ENCODE measurements at places on chromosomes 13 and 19.

DNA sequence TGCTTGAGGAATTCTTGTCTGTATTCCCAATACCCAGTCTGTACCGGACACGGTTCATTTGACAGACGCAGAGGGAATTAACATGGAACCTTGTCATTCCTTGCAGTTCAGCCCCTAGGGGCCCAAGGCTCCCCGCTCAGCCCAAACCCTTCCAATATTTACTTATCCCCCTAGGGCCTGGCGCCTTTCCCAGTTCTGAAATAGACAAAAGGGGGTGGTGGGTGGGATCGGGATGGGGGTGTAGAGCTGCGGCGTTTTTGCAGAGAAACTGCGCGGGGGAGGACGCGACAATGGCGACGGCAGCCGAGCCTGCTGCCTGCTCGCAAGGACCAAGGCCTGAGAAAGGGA lies 583 bp downstream of the AKAP8L start:
- H3K36me3 ChIP-seq, result peaks cover 4% of the 10 kb centered on the region
- no peaks in the 10 kb centered on the region for H3K27me3 ChIP-seq
- H3K4me1 ChIP-seq, result peaks cover 26% of the 10 kb centered on the region
- DNase-seq, result no peak
- peak overlapping the region; percentile 95 for H3K27ac ChIP-seq

DNA sequence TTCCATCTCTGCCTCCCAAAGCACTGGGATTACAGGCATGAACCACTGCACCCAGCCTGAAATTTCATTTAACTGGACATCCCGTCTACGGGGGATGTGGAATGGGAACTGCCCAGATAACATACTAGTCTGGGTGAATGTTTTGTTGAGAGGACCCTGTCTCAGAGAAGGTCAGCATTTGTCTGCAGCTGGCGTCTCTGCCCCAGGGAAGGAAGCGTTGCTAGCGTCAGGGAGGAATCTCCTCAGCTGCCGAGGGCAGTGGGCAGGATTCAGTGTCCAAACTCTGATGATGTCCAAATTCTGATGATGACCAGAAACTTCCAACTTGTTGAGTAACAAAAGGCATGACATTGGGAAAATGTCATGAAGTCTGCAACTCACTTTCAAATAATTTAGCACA lies 3.1 kb downstream of the NXNL1 start:
- H3K36me3 ChIP-seq, result no peaks in the 10 kb centered on the region
- no peak overlapping the region for H3K27ac ChIP-seq
- peaks cover 46% of the 10 kb centered on the region for H3K27me3 ChIP-seq
- no peak for DNase-seq
- H3K4me1 ChIP-seq, result no peaks in the 10 kb centered on the region

DNA sequence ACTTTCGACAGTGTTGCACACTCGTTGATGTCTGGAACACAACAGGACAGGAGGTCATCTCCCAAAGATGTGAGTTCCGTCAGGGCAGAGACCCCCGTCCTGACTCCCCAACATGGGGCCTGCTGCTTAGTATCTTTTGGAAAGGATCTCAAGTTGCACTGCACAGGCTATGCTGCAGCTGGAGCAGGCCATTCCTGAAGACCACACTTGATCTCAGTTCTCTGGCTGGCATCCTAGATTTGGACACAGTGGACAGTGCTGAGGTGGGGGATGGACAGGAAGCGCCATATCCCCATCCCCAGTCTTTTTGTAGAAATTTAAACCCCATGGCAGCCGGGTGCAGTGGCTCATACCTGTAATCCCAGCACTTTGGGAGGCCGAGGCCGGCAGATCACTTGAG lies 5.9 kb downstream of the ADGRE2 start:
- H3K27me3 ChIP-seq, result peaks cover 23% of the 10 kb centered on the region
- no peak overlapping the region for H3K27ac ChIP-seq
- H3K4me1 ChIP-seq, result no peaks in the 10 kb centered on the region
- no peaks in the 10 kb centered on the region for H3K36me3 ChIP-seq
- DNase-seq, result no peak
- no peak overlapping the region for H3K4me3 ChIP-seq

DNA sequence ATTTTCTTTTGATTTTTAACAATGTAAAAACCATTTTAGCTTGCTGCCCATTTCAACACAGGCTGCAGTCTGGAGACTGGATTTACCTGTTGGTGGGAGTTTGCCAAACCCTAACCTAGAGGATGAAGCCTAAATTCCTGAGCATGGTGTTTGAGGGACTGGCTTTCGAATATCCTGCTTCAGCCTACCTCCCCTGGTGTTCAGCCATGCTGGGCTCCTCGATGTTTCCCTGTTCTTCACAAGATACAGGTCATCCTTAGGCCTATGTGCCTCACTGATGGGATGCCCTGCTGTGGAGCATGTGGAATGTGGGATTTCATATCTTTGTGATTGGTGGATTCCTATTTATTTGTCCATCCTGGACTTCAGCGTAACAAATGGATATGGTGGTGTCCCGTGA lies 20.4 kb upstream of the ERCC5 start:
- no peak overlapping the region for H3K4me3 ChIP-seq
- H3K27ac ChIP-seq, result no peak overlapping the region
- H3K4me1 ChIP-seq, result no peaks in the 10 kb centered on the region
- peaks cover 33% of the 10 kb centered on the region for H3K36me3 ChIP-seq

GRCh38 chr13:61247149-61247936 lies 168.3 kb downstream of the PCDH20 start:
- no peaks in the 10 kb centered on the region for H3K36me3 ChIP-seq
- no peak overlapping the region for H3K4me3 ChIP-seq
- no peak overlapping the region for H3K27ac ChIP-seq
- no peaks in the 10 kb centered on the region for H3K4me1 ChIP-seq

DNA sequence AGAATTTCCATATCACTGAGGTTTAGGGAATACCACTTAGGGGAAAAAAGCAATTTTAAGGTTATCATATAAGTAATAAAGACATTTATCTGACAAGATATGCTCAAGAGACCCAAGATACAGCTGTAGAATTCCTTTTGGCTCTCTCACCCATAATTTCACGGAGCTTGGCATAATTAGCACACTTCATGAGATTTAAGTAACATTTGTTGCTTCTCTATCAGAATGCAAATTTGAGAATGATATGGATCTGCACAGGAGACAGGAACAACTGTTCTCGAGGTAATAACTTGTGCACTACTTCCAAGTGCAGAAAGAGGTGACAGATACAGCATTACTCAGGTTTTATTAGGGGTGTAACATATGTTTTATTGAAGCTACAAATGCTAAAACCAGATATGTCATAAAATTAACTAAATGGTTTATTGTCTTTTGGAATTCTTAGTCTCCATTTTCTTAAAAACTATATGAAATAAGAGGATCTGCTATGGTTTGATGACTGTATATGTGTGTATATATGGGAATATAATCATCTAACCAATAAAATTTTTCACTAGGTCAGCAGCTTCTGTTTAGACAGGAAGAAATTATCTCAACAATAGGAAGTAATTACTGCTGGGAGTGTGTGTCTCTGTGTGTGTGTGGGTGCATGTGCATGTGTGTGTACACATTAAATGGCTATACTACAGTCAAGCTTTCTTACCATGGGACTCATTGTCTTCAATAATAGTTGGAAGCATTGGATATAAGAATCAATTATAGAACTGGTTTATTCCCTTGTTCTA lies 401.3 kb downstream of the PCDH17 start:
- no peaks in the 10 kb centered on the region for H3K27me3 ChIP-seq
- no peak overlapping the region for H3K4me3 ChIP-seq
- DNase-seq, result no peak
- H3K36me3 ChIP-seq, result no peaks in the 10 kb centered on the region
- H3K27ac ChIP-seq, result no peak overlapping the region

- H3K27ac ChIP-seq, result no peak overlapping the region
- no peaks in the 10 kb centered on the region for H3K27me3 ChIP-seq
- H3K36me3 ChIP-seq, result no peaks in the 10 kb centered on the region
- H3K4me3 ChIP-seq, result no peak overlapping the region
- DNase-seq, result no peak
Observed at GRCh38 chr19:6088602-6089049, 21.7 kb downstream of the RFX2 start.

DNA sequence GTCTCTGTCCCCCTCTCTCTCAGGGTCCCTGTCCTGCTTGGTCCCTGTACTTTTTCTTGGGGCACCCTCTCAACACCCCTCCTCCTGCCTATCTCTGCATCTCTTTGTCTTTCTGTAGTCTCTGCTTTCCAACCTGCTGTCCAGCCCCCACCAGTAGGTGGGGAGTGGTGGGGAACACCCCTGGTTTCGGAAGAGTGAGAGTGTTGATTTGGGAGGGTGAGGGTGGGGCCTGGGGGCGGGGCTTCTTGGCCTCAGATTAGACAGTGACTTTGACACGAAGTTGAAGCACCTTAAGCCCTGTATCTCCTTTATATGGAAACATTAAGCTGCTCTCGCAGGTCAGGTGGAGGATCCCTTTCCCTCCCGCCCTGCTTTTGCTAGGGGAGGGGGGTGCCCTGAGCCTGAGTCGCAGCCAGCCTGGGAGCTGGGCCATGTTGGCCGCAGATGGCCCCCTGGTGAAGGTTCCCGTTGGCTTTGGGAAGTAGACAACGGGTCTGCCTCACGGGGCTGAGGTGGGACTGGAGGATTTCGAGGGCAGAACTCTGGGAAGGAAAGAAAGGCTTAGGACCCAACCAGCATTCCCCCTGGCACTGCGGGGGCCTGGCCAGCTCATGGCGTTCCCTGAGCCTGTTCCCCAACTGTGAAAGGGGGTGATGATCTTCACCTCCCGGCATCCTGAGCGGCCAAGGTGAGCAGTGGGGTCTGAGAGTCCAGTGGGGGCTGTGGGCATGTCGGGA lies at the start of gene KCNJ14:
Gene KCNJ14, plus strand, starts transcription at position 404 of the 737 bp plus-strand sequence. CDS start 6,151 bp downstream, outside the sequence.
- no peaks in the 10 kb centered on the region for H3K4me1 ChIP-seq
- no peak within 1 kb of the TSS for H3K4me3 ChIP-seq
- no peaks in the 10 kb centered on the region for H3K27me3 ChIP-seq
- no peak within 1 kb of the TSS for H3K27ac ChIP-seq
- H3K36me3 ChIP-seq, result peaks cover 21% of the 10 kb centered on the region
- DNase-seq, result no peak

DNA sequence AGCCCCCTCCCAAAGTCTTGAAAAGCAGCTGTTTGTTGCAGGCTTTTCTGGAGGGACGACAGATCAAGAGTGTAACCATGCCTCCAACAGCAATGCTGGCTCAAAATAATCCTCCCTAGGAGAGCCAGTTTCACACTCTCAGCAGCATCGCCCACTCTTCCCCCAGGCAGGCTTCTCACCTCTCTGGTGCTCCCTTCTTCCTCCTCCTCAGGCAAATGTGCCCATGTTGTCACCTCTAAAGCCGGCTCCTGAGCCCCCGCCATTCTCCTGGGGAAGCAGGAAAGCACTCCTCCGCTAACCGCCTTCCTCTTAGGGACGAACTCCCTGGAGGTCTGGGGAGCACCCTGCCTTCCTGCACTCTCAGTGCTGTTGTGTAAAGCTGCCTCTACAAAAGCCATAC lies 98.9 kb upstream of the SGCG start:
- H3K36me3 ChIP-seq, result no peaks in the 10 kb centered on the region
- DNase-seq, result no peak
- H3K27me3 ChIP-seq, result no peaks in the 10 kb centered on the region
- no peaks in the 10 kb centered on the region for H3K4me1 ChIP-seq
- H3K4me3 ChIP-seq, result no peak overlapping the region

- no peaks in the 10 kb centered on the region for H3K36me3 ChIP-seq
- H3K4me1 ChIP-seq, result peaks cover 29% of the 10 kb centered on the region
- H3K27me3 ChIP-seq, result no peaks in the 10 kb centered on the region
- H3K27ac ChIP-seq, result peak overlapping the region; percentile 50
- no peak overlapping the region for H3K4me3 ChIP-seq
- DNase-seq, result peak; percentile 31
Observed at GRCh38 chr19:1411255-1412191, 4.1 kb downstream of the DAZAP1 start.

DNA sequence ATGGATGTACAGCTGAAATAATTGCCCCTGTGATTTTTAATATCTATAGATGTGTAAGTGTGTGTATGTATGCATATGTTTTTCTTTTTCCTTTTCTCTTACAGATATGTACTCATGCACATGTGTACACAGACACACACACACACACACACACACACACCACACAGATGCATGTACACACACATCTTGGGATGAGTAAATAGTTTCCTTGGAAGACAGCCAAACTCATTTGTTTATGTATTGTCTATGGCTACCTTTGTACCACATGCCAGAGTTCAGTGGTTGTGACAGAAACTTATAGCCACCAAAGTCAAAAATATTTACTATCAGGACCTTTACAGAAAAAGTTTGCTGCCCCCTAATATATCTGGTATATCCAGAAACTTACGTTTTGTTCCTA lies 192.6 kb downstream of the MAB21L1 start:
- H3K27ac ChIP-seq, result no peak overlapping the region
- H3K27me3 ChIP-seq, result no peaks in the 10 kb centered on the region
- H3K4me3 ChIP-seq, result no peak overlapping the region
- no peaks in the 10 kb centered on the region for H3K36me3 ChIP-seq
- DNase-seq, result peak; percentile 22

- DNase-seq, result peak; percentile 50
- no peak overlapping the region for H3K4me3 ChIP-seq
- peaks cover 8% of the 10 kb centered on the region for H3K27me3 ChIP-seq
- no peak overlapping the region for H3K27ac ChIP-seq
- peaks cover 19% of the 10 kb centered on the region for H3K4me1 ChIP-seq
Observed at GRCh38 chr13:30998136-30999088, 66.0 kb downstream of the TEX26 start.

GRCh38 chr19:4472174-4472974 lies at the start of gene HDGFL2:
HDGFL2 (plus strand) TSS chr19:4472297; CDS start chr19:4472351, 54 bp downstream.
- H3K36me3 ChIP-seq, result peaks cover 8% of the 10 kb centered on the region
- no peaks in the 10 kb centered on the region for H3K27me3 ChIP-seq
- H3K4me1 ChIP-seq, result peaks cover 4% of the 10 kb centered on the region
- peak within 1 kb of the TSS; percentile 79 for H3K27ac ChIP-seq

GRCh38 chr13:70585109-70585508 lies 476.9 kb upstream of the KLHL1 start:
- no peaks in the 10 kb centered on the region for H3K36me3 ChIP-seq
- no peak for DNase-seq
- no peaks in the 10 kb centered on the region for H3K27me3 ChIP-seq

DNA sequence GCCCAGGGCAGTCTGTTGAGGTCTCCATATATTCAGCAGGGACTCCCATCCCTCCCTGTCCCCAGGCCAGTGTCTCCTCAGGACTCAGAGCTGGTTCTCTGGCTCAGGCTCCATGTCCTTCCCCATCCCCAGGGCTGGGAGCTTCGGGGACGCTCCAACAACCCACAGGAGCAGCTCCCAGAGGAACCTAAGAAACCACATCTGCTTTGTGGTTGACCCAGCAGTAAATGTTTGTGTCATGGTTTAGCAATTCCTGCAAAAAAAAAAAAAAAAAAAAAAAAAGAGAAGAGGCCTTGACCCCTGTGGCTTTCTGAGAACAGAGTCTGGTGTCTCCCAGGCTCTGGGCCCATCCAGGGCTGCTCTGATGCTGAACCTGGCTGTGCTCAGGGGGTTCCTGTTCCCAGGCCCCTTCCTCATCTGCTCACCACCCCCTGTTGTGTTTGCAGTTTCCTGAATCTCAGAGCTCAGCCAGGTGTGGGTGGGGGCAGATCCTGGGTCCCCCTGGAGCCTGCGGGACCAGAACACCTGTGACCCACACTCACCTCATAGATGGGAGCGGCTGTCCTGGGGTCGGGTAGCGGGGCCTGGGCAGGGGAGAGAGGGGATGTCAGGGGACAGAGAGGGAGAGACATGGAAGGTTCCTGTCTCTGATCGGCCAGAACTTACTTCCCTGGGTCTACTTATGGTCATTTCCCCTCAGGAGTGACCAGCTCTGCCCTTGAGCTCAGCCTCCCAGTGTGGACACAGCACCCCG lies 25.2 kb upstream of the CEACAM1 start:
- no peak overlapping the region for H3K4me3 ChIP-seq
- no peaks in the 10 kb centered on the region for H3K36me3 ChIP-seq
- no peaks in the 10 kb centered on the region for H3K4me1 ChIP-seq
- H3K27ac ChIP-seq, result no peak overlapping the region
